ENCODE measurements at places on chromosomes 1 and 21. TPM values are rescaled to one million over a fixed set of nuclear protein-coding genes. Genes with fewer than 3 reads are reported as not detected.

FMO5 gene
- polyA plus RNA-seq = 149 TPM

GFI1 gene
- polyA plus RNA-seq = 10.5 TPM

- no peak for DNase-seq
Observed at GRCh38 chr21:35252831-35253230, 203.7 kb upstream of the RUNX1 start.

DNA sequence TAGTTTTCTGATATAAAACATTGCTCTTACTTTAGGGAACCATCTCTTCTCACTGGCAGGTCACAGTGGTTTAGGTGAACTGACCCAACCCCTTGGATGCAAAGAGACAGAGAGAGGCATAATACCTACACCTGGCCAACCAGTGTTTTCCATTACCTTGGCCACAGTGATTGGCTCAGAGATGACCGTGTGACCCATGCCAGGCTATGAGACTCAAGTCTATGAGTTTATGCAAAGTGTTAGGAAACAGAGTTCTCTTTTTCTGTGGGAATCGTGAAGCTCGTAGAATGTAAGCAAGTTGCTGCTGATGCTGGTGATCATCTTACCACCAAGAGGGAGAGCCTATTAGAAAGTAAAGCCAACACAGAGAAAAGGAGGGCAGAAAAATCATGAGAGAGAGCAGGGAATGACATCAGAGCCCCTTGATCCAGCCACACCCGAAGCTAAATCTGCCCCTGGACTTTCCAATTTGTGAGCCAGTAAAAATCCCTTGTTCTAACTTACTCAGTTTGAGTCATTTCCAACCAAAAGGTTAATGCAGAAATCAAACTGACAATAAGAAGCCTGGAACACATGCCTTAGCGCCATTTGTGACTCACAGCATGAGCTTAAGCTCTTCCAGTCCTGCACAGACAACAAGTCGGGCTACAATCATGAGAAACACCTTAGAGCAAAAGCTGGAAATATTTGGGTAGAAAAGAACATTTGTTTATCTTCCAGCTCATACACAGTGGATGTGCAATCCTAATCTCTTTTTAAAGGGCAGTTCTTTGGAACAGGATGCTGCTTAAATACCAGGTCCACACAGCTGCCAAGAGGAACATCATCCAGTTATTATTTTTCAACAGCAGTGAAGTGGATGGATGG is 81.3 kb upstream of the KAZN start:
- no peak for DNase-seq

DNA sequence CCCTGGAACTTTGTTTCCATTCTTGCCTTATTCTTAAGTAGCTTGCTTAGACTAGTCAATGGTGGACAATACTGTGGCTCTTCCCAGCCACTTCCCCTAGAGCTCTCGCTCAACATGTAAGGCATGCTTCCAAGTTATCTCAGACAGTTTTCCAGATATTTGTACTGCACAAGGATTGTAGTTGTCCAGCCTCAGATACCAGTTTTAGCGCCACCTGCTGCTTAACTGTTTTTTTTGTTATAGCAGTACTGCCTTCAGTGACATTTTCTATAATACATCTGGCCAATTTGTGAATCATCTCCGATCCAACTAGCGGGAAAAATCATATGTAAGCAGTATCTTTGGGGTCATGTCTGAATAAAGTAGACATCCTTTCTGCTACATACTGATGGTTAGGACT is 346.7 kb upstream of the ADGRL4 start:
- DNase-seq = peak; percentile 2

DNA sequence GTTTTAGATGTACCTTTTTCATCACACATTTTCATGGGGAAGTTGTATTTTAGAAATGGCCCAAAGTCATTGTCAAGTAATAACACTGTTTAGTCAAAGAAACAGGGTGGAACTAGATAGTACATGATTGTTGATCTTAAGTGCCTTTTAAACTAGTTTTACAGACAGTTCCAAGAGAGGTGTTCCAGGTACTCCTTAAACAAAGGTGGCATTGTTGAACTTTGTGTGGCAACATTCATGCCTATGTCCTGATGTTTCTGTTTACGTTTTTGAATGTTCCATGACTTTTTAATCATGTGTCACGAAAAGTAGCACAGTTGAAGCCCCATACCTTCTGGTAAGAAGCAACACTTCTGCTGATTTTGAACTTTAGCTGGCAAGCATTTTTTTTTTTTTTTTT is 9.1 kb upstream of the SH3D21 start:
- peak; percentile 58 for DNase-seq

LCE2C gene
- polyA plus RNA-seq = not detected

DNA sequence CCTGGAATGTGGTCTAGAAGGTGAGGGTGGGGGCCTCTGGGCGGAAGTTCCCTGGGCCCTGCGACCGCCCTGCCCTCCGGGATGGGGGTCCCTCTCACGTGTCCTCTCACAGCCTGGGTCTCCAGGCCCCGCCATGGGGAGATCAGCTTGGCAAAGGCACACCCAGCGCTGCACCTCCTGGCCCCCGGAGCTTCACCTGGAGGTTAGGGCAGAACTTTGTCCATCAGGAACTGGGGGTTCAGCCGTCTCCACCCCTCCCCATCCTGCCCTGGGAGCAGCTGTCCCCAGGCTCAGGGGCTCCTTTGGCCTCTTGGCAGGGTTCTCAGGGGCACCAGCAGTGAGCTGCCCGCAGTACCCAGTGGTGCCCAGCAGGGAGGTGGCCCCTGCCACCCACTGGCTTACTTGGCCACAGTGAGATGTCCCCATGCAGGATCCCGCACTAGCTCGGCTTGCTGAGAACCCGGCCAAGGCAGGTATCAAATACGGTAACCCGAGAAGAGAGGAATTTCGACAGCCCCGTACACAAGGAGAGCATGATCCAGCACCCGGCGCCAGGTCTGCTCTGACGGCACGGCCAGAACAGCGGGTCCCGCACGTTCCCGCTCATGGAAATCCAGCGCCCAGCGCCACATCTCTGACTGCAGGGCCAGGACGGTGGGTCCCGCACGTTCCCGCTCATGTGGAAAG is 36.7 kb downstream of the RRP1 start:
- DNase-seq = peak; percentile 33

- no peak for DNase-seq
Observed at GRCh38 chr1:93474321-93474720, 26.4 kb downstream of the FNBP1L start.

GRCh38 chr1:40868051-40868723 is 6.0 kb upstream of the CITED4 start:
- peak; percentile 87 for DNase-seq

- DNase-seq = no peak
Observed at GRCh38 chr1:182259229-182259872, 132.2 kb downstream of the GLUL start.

GRCh38 chr21:25913479-25913878 is 178.7 kb downstream of the GABPA start:
- DNase-seq = no peak

DNA sequence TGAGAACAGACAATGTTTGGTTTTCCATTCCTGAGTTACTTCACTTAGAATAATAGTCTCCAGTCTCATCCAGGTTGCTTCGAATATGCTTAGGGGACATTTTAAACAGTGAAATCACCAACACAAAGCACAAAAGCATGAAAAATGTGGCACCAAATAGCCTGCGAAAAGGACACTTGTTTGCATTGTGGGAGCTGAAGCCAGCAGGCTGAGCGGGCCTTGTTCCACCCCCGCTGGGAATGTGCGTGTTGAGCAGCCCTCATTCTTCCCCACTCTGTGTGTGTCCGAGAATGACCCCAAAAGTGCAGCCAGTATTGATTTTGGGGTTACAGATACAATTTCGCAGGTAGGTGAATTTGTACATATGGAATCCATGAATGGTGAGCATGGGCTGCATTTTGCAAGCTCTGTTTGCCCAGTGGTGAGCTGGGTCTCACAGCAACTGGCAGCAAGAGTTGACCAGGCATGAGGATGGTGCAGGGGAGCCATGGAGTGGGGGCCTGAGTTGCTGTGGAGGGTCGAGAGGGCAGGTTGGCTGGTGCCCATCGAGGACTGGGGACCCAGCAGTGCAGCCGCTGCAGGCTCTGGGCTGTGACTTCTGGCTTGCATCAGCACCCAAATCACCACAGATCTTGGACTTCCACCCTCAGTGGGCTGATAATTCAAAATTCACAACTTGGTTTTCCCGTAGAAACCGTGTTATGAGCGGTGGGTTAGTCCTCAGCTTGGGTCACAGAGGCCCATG is 29.4 kb downstream of the NENF start:
- DNase-seq = no peak

DNA sequence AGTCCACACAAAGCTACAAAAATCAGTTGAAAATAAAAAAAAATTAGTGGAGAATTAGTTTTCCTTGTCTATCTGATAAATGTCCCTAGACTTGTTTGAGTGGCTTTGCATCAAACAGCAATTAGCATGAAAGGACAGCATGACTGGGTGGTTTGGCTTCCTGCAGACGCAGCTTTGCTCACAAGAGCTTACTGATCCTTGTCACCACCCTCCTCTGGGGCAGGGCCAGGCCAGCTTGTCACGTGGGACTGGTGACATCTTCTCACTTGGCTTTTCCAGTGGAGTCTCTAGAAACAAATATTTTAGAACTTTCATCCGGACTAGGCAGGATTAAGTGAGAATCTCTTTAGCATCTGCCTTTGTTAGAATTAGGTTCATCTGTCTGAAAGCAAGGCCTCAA is 76.0 kb upstream of the OLIG2 start:
- no peak for DNase-seq

PDC gene
- polyA plus RNA-seq = not detected

DNA sequence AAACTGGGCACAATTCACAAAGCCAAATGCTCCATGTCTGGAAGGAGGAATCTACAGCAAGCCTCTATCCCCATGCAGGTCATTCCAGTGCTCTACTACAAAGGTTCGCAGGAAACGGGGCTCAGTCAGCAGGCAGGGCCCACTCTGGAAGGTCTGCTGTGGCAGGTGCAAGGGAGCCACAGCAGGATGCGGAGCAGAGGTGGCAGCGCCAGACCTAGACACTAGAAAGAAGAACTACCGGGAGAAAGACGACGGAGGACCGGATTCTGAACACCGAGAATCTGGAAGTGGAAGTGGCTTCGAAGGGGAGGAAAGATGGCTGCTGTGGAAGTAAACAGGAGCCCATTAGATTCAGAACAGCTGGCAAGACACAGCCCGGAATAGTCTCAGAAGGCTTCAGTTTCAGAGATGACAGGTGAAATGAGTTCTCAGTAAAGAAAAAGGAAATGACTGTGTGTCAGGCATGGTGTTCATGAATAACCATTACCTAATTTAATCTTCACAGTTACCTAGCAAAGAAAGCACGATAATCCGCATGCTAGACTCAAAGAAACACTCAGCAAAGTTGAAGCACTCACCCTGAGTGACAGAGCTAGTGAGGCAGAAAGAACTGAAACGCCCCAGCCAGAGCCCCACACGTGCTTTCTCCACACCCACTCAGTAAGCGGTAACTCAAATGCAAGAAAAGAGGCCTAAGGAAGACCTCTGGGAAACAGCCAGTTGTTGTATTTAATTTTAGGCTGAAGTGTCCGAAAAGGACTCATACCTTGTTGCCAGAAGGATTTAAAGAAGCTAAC is 21.4 kb downstream of the SETD4 start:
- no peak for DNase-seq

DNA sequence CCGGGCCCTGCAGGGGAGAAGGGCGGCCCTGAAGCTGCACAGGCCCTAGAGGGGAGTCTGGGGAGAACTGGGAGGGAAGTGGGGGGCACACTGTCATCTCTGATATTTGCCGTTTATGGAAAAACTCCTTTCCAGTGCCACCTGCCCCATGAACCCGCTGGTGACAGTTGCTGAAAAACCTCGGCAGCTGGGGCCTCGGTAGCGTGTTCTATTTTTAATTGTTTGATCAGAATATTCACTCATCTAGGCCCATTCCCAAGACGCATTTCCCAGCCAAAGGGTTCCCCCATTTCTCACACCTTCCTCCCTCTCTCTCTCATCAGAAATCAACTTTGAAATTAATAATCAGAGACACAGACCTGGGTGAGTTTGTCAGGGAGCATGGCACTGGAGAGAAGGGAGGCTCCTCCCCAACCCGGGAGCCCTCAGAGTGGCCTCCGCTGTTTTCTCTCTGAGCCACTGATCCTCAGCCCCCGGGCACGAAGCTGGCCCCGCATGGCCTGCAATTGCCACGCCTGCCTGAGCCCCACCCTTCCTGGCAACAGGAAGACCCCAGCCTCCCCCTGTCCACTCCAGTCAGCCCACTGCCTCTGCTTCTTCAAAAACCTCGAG is 111.1 kb downstream of the CASZ1 start:
- DNase-seq = no peak

DNA sequence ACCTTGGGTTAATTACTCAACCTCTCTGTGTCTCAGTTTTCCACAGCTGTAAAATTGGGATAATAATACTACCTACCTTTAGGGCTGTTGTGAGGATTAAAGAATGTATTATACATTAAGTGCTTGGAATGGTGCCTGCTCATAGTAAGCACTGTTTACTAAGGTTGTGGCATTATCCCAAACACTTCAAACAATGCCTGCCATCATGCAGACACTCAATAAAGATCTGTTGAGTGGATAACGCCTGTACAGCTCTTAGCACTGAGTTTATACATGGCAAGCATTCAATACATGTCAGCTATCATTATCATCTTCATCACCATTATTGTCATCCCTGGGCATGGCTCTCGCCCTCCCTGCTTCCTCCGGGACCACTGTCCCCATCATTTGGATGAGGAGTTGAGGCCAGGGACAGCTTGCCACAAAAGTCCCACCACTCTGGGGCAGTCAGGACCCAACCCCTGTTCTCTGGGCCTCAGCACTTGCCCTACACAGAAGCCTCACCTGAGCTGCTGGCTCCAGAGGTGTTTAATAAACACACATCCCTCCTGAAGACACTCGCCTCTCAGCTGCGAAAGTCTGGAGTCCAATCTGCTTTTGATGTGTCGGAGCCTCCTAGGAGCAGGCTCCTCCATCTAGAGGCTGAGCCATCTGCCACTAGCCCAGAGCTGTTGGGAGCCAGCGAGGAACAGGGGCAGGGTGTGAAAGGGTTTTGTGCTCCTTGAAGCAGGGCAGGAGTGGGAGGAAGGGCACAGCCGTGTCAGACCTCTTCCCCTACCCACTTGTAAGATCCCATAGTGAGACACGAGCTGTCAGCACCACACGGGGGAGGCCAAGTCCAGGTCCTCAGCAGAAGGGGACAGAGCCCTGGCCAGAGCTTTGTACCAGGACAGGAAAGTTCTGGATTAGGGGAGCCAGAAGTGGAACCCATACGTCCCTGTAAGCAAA is 80.9 kb upstream of the ZC3H12A start:
- no peak for DNase-seq

RNASEL gene
- 0.05 TPM for polyA plus RNA-seq

- no peak for DNase-seq
Observed at GRCh38 chr1:237358555-237358954, 316.6 kb downstream of the RYR2 start.

GRCh38 chr1:192552760-192553191 is 22.8 kb upstream of the RGS1 start:
- DNase-seq = no peak

PTGER3 gene
- polyA plus RNA-seq = not detected

GRCh38 chr1:25760122-25760719 is 39.8 kb upstream of the SELENON start:
- DNase-seq = no peak

- no peak for DNase-seq
Observed at GRCh38 chr1:41751804-41752513, 166.8 kb downstream of the HIVEP3 start.

FYB2 gene
- polyA plus RNA-seq = 0.97 TPM
